ENCODE measurements at places on chromosomes 6 and 20. TPM values are rescaled to one million over a fixed set of nuclear protein-coding genes. Genes with fewer than 3 reads are reported as not detected.

The REV3L gene
- 18.2 TPM for total RNA-seq

The NFKBIE gene
- 11.0 TPM for total RNA-seq

The CALHM5 gene
- total RNA-seq: 1.8 TPM

The SH3BGRL2 gene
- total RNA-seq: 14.1 TPM
